ENCODE measurements at places on chromosomes 6 and 20. TPM values are rescaled to one million over a fixed set of nuclear protein-coding genes. Genes with fewer than 3 reads are reported as not detected.

The HLA-DOA gene
- 2.4 TPM for total RNA-seq

DNA sequence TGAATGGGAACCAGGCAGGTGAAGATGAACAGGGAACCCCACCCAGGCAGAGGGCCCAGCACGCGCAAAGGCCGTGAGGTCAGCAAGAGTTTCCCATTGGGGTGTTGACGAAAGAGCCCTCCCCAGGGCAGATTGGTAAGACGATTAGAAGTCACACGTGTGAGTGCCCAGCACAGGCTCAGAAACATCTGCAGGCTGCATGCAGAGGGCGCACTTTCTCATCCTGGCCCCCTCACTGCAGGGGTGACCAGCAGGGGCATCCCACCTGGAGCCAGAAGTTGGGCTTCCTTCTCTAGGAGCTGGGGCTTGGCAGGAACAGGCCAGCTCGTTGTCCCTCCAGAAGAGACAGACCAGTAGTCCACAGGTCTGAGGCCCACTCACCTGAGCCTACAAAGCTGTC, 38.4 kb downstream of the VSTM2L start:
- no peaks in the 10 kb centered on the region for H3K36me3 ChIP-seq
- H3K27ac ChIP-seq, result no peak overlapping the region
- no peak overlapping the region for H3K4me3 ChIP-seq
- no peaks in the 10 kb centered on the region for H3K4me1 ChIP-seq
- H3K27me3 ChIP-seq, result peaks cover 3% of the 10 kb centered on the region

DNA sequence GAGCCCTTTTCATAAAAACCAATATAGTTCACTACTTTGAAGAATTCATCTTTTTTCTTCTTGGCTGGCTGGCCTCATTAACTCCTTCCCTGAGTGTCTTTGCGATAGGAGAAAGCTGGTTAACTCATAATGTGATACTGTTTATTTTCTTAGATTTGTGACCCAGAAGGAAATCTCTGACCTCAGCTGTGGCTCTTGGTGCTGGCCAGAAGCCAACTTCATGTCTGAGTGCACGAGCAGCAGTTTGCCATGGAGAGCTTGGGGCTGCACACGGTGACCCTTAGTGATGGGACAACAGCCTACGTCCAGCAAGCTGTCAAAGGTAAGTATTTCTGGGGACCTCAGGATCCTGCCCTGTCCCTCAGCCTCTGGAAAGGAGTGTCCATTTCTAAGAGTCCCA, 16.7 kb upstream of the DEF6 start:
- peak; percentile 68 for DNase-seq
- no peak overlapping the region for H3K4me3 ChIP-seq
- peaks cover 42% of the 10 kb centered on the region for H3K36me3 ChIP-seq
- no peak overlapping the region for H3K27ac ChIP-seq

- H3K27me3 ChIP-seq, result no peaks in the 10 kb centered on the region
- peak overlapping the region; percentile 56 for H3K4me3 ChIP-seq
- H3K27ac ChIP-seq, result peak overlapping the region; percentile 41
- H3K36me3 ChIP-seq, result no peaks in the 10 kb centered on the region
These were observed 2.9 kb downstream of the TMEM30A start for GRCh38 chr6:75281653-75282052.

Measured in osteoblast (primary cell).